ENCODE measurements at places on chromosomes 16 and 17.

DNA sequence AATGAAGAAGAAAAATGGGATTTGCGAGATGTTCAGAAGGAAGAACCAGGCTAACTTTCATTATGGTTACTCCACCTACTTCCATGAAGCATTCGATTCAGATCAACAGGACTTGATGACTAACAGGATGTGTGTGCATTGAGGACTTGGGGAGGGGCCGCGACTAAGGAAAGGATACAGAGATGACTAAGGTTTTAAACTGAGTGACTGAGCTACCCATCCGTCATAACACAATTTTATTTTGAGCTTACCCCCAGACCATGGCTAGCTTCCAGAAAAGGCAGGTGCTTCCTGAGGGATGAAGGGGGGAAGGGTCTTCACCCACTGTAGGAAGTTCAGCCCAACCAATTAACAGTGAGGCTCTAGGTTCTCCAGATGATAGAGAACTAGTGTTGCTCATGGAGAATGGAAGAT, 2.5 kb upstream of the CDYL2 start:
- DNase-seq, result peak; percentile 39

GRCh38 chr17:74574489-74575142, 7.3 kb upstream of the CD300H start:
- DNase-seq, result no peak

DNA sequence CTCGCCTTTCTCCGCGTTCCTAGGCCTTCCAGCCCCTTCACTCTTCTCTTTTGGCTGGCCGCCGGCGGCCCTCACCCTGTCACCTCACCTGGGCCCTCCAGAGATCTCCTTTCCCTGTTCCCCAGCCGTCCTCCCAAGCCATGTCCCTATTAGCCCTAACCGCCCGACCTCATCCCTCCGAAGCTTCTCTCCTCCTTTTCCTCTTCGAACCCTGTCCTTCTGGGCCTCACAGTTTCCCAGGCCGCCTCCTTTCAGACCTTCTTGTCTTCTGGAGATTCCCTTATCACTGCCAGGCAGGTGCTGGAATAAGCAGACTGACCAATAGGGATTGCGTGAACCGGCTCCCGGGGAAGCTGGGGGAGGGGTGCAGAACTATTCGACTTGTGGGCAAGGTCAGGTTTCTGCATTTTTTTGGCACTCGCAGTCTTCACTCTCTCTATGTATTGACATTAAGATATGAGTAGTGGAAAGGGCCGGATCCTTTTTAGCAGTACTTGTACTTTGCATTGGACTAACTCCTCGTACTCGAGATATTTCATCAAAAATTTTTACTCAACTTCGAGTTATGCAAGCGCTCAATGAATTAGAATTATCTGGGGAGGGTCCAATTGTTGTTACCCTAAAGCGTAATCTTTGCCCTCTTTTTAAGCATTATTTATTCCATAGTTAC, 690 bp downstream of the RHOT1 start:
- peak; percentile 69 for DNase-seq

GRCh38 chr17:48553190-48553547, 8.3 kb upstream of the HOXB2 start:
- DNase-seq, result no peak

GRCh38 chr17:9251273-9251672, 230.0 kb downstream of the NTN1 start:
- DNase-seq, result no peak

- DNase-seq, result no peak
These were observed 480.0 kb downstream of the PMP22 start for GRCh38 chr17:14784997-14785696.

GRCh38 chr16:73054125-73054484, 6.2 kb upstream of the ZFHX3 start:
- peak; percentile 24 for DNase-seq

DNA sequence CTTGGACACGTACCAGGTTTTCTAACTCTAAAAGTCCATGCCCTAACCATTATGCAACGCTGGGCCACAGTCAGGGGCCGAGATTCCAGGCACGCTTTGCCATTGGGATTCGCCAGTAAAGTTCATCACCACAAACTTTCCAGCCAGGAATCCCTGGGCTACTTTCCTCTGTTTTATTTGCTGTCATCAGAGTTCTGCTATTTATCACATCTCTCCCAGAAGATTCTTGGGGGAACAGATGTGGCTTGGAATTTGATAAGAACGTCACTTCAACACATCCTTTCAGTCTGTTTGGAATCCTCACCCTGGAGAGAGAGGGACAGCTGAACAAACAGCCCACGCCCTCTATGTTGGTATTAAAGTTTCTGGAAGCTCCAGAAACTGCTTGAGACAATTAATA, 109.6 kb upstream of the CACNG3 start:
- no peak for DNase-seq

GRCh38 chr17:61786088-61786487, 77.2 kb downstream of the BRIP1 start:
- DNase-seq, result no peak

DNA sequence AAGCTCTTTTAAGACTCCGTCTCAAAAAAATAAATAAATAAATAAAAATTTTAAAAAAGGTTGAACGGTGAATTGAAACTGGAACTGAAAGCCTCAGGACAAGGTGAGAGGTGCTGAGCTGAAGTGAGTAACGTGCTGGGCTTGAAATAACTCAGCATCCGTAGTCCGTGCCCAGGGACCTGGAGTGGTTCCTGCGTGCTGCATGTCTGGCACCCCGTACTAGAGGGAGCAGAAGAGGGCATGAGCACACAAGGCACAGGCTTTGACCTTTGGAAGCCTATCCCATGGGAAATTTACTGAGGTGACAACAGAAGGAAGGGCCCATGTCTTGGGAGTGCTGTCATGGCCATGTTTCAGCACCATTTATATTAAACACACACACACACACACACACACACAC, 4.5 kb upstream of the MEIOB start:
- no peak for DNase-seq

DNA sequence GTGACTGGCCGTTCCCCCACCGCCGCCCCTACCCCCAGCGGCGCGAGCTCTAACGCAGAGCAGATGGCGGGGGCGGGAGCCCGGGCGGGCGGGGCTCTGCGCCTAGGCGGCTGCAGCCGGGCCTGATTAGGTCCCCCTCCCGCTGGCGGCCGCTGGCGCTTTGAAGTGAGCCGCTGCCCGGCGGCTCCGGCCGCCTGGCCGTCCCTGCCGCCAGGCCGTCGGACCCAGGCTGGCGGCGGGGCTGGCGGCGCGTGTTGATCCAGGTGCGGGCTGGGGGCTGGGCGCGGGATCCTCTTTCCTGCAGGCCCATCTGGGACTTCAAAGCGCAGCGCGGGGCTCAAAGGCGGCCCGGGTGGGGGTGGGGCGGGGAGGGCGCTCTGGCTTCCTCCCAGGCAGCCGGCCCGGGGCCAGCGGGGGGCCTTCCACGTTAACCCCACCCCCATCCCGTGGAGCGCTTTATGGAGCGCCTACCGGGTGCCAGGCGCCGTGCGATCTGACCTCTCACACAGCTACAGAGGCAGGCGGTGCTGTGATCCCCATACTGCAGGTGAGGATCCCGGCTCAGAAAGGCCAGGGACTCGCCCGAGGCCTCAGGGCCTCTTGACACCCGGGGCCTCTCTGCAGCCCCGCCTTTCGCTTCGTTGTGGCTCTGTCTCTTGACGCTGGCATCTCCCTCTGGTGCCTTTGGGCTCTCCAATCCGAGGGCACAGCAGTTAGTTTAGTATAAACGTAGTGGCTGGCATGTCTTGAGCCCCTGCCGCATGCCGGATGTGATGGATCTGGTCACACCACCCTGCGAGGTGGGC, 80.0 kb upstream of the NKD1 start:
- DNase-seq, result no peak

DNA sequence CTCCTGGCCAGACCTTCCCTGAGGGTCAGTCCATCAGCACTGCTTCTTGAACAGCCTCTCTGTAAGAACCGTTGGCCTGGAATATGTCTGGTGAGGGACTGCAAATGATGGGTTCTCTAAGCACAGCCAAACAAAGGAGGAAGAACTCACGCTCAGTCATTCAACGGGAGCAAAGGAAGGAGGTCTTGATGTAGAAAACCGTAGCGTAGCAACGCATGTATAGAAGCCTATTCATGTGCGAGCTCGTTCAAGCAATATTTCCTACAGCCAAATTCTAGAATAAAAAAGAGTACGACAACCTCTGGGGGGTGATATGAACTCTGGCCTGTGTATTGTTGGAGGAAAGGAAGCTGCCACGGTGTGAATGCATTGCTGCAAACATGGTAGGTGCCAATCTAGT, 64.2 kb downstream of the RGS9 start:
- DNase-seq, result no peak

GRCh38 chr16:339680-340079, 12.8 kb downstream of the AXIN1 start:
- no peak for DNase-seq

- no peak for DNase-seq
These were observed 221.3 kb downstream of the SEC14L1 start for GRCh38 chr17:77361986-77362620.

GRCh38 chr16:23516366-23517137, 6.3 kb upstream of the GGA2 start:
- no peak for DNase-seq

GRCh38 chr17:34616148-34616547, 36.8 kb downstream of the TMEM132E start:
- no peak for DNase-seq

DNA sequence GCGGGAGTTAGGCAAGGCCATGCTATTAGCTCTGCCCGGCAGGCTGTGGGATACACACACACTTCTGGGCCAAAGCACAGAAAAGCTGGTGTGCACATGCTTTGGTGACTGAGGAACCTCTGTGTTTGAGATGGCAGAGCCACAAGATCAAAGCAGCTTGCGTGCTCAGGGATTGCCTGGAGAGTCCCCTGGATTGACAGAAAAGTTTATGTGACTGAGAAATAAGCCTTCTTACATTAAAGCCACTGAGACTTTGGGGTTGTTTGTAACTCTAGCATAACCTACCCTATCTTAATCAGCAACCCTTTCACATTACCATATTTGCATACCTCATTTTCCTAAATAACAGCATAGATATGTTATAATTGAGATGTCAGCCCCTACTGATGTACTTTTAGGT, 69.3 kb downstream of the MYO1D start:
- no peak for DNase-seq

DNA sequence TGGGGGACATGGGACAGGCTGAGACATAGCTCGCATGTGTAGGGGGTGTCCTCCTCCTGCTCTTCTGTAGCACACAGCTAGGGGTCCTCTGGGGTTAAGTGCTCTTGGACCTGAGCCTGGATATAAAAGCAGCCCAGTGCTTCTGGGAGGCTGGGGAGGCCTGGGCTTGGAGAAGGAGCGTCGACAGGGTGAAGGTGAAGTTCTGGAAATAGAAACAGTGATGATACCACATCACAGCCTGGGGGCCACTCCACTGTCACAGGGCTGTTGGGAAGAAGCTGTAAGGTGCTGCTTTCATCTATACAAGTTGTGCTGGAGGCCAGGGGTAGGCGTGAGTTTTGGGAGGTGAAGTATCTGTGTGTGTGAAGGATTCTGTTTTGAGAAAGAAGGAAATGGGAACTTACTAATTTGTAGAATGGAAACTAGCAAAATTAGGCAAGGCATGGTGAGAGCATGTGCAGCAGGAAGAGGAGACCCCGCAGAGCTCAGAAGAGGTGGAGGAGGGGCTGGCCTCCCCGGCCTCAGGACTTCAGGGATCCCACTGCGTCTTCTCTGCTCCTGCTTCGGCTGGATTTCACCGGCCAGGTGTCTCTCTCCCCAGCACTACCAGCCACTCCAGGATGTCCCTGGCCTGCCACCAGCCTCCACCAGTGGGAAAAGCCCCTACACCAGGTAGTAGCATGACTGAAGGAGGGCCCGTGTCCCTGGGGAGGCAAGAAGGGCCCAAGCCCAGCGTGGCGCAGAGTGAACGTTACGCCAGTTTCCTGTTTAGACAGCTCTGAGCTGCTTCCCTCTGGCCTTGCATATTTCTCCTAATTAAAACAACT, 19.4 kb downstream of the PLCG2 start:
- no peak for DNase-seq

DNA sequence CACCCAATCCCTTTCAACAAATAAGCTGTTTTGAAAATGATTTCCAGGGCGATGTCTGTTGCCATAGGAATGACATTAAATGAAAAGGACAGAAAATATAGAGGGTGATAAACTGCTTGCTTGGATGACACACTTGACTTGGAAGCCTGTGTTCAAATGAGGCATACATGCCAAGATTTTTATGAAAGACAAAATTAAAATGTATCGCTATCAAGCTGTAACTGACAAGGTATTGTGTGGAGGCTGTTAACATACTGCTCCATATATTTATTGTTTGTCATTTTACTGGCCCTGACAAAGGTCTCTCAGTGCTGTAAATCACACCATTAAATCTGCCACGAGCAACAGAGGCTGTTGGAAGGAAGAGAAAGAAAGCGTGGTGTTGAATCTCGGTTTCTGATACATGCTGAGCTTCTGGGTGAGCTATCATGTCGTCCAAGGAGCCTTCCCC, 456.2 kb upstream of the SALL1 start:
- DNase-seq, result peak; percentile 14

DNA sequence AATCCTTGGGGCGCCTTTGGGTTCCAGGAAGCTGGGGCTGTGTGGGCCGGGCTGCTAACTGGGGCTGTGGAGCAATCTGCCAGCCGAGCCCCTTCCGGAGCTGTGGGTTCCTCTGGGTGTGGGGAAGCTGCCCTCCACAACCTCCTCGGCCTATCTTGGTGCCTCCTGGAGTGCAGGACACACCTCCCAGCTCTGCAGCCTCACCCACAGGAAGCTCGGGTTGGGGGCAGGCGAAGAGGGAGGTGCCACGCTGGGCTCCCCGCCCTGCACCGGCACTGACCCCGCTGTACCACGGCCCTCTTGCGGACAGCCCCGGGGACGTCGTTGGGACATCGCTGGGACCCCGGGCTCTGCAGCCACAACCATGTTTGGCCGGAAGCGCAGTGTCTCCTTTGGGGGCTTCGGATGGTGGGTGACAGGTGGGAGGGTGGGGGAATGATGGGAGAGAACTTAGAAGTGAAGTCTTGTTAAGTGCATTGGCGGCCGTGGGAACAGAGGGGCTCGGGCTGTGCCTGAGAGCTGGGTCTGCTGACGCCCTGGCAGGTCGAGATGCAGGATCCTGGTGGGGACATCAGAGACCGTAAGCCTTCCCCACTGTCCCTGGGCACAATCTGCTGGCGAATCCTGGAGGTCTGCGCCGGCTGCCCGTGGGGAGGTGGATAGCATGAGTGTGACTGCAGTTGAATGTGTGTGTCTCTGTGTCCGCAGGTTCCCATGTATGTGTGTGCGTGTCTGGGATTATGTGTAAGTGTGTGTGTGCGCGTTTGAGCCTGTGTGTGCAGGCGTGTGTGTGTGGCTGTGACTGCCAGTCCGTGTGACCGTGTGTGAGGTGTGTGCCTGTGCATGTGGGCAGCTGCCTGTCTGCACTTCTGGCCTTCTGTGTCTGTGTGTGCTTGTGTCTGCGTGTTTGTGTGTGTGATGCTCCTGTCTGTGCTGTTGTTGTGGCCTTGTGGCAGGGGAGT, at the start of gene RAP1GAP2:
Gene RAP1GAP2 (plus strand): TSS at position 275 of the 962 bp plus-strand sequence. CDS start 90 bp downstream, at position 365.
- DNase-seq, result no peak

Measured in fibroblast of the aortic adventitia (primary cell).